ENCODE measurements at places on chromosomes 12 and 14.

- DNase-seq: no peak
Measured at GRCh38 chr14:23469906-23470403, 452 bp downstream of the NGDN start.

- DNase-seq: no peak
Measured at GRCh38 chr12:47122602-47123001, 42.8 kb upstream of the AMIGO2 start.

- DNase-seq: no peak
Measured at GRCh38 chr12:132554845-132555630, 55.3 kb downstream of the LRCOL1 start.

DNA sequence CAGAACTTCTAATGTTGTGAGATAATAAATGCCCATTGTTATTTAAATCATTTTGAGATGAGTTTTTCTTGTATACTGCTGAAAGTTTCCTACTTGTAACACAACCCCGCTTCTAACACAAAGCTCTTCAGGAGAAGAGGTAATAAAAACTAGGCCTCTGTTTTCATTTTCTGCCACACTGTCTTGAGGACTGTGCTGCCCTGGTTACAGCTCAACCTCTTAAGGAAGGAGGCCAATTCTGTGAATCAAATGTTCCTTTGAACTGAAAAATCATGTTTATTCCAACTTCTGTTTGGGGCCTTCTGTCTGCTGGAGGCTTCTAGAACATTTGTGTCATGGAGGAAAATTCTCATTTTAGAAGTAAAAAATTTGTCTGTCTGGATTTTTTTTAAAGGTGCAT is 100.3 kb downstream of the LRIG3 start:
- no peak for DNase-seq

DNA sequence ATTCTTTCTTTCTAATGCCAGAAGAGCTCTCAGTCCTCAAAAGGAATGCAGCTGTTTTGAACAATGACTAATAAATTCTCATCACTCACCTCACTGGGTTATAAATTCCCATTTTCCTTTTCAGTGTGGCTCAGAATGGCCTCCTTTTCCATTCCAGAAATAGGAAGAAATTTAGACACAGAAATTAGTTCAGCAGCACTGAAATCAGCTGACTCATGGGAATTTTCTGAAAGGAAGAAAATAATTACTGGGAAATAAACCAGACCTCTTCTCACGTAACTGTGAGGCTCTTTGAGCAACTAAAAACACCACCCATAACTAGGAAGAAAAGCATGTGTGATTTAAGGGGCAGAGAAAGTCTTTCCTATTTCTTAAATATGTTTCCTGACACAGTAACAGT is 23.8 kb downstream of the CD163 start:
- DNase-seq: no peak

Measured in activated effector memory CD4-positive, alpha-beta T cell treated with Interleukin-2 at 50 U/mL for 16 hours (primary cell).